Ovary (tissue), 10 donors: ENCODE measurements at places on chromosomes 1 and 21. TPM values are rescaled to one million over a fixed set of nuclear protein-coding genes. Genes with fewer than 3 reads are reported as not detected.

Gene PRDM16
- polyA plus RNA-seq: 1.9 TPM

Gene HUNK
- polyA plus RNA-seq: 1.8 TPM

Gene LENEP
- polyA plus RNA-seq: not detected

Gene S100A1
- polyA plus RNA-seq: 1.2 TPM

Gene ZNF648
- polyA plus RNA-seq: 0.13 TPM

Gene S100A4
- polyA plus RNA-seq: 160 TPM

Gene TSNAX
- polyA plus RNA-seq: 21.8 TPM

Gene MMP23B
- polyA plus RNA-seq: 32.9 TPM

Gene FAM163A
- polyA plus RNA-seq: 1.7 TPM

Gene BGLAP
- 1.4 TPM for polyA plus RNA-seq

Gene IARS2
- 52.9 TPM for polyA plus RNA-seq

Gene E2F2
- 0.13 TPM for polyA plus RNA-seq

Gene EPHA10
- polyA plus RNA-seq: 0.02 TPM

Gene PCNX2
- 5.7 TPM for polyA plus RNA-seq

Gene LCE1B
- not detected for polyA plus RNA-seq

Gene LRRC53
- polyA plus RNA-seq: not detected

Gene HCRTR1
- polyA plus RNA-seq: not detected

Gene KRTAP19-3
- not detected for polyA plus RNA-seq

Gene ZNF593OS
- polyA plus RNA-seq: not detected
